ENCODE measurements at places on chromosomes 6 and 20.

- DNase-seq: no peak
Observed at GRCh38 chr6:166929542-166930189, 26.7 kb downstream of the RNASET2 start.

DNA sequence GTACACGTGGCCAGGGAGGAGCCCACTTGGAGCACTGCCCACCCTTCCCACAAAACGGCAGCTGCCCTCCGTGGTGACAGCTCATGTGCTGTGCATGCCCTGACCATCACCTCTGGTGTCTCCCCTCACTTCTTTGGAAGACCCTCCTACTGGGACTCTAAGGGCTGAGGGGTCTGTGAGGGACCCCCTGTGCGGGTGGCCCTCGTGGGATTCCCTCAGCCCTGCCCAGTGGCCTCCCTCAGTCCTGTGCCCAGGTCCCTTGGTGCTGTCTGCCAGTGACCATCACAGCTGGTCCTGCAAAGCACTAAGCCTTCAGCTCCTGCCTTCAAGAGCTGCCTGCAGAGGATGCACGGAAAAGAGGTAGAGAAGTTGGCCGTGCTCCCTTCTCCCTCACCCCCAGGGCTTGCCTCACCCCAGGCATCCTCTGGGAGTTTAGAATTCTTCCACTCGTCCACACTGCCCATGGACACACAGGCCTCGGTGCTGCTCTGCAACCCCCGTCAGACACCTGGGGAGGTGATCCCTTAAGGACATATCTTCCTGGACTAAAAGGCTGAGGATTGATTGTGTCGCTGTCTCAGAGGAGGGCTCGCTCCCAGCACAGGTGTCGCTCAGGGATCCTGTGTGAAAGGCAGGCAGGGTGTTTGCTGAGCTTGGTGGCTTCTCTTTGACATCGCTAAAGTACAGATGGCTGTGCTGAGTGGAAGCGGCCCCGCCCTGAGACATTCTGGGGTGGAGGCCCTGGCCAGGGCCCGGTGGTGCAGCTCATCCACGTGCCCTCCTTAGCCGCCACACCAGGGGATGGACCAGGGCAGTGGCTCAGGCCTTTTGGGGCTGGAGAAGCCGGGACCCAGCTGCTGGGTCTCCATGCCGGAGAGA, 119.5 kb upstream of the FRMD1 start:
- DNase-seq: no peak

GRCh38 chr6:169415179-169415578, 161.5 kb upstream of the THBS2 start:
- DNase-seq: no peak

DNA sequence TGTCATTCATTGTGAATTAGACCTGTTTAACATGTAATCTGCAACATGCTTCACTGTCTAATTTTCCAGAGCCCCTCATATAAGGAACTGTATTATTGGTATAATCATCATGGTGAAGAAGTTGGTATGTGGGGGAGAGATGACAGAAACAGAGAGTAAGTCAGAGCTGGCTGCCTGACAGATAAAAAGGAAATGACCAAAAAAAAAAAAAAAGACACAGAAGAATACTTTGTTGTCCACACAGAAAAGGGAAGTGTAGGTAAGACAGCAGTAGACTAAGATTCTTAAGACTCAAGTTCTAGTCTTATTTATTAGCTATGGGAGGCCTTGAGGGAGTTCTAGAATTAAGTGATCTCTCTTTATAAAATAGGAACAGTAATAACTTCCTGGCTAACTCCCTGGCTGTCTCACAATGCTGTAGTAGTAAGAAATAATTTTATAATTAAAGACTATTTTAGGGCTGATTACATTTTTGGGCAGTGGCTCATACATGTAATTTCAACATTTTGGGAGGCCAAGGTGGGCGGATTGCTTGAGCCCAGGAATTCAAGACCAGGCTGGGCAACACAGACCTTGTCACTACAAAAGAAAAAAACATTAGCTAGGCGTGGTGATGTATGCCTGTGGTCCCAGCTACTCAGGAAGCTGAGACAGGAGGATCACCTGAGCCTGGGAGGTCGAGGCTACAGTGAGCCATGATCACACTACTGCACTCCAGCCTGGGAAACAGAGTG, 102.5 kb downstream of the PRL start:
- no peak for DNase-seq

- DNase-seq: no peak
Observed at GRCh38 chr6:80523010-80523409, 416.5 kb downstream of the BCKDHB start.

- peak; percentile 70 for DNase-seq
Observed at GRCh38 chr20:33211817-33212424, 5.2 kb upstream of the BPIFA3 start.

DNA sequence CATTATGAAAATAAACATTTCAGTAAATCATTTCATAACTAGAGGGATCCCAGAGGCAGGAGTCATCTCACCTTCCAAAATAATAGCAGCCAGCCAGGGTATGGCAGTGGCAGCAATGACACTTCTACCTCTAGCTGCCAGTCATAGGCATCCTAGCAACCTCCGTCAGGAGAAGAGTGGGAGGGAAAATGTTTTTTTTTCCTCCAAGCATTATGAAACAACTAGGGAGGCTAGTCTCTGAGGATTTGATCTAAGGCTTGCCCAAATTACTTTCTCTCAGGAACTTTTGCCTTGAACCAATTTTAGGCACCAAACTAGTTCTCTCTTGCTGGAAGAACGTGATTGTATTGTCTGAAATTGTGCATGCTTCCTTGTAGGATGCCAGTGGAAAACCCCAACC, 208.7 kb upstream of the PREP start:
- DNase-seq: no peak

DNA sequence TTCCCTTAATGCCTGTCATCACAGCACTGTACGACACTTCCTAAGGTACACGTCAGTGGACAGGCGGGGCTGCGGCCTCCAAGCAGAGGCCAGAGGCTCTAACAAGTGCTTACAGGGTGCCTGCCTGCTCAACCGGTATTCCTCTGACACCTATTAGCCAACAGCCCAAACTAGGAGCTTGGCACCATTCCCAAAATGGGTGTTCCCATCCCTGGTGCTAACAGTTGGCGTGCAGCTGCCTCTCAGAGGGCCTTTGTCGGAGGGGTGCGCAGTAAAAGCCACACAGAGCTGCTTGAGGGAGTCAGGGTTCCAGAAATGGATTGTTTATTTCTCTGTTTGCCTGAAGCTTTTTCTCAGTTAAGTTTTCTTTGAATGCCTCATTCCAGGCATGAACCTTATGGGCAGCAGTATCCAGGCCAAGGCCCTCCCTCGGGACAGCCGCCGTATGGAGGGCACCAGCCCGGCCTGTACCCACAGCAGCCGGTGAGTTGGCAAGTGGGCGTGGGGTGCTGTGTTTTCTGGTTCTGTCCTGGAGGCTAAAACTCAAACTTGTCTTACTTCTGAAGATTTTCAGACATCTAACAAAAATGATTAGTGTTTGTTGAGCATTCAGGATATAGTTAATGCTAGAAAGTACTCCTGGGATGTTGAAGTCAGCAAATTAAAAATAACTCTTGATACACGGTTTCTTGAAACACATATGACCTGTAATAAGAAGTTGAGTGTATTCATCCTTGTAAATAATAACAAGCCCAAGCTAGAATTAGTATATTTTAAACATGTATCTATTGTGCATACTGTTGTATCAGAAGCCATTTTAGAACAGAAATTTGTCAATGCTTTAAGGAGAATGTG, 124.7 kb downstream of the TMEM242 start:
- peak; percentile 98 for DNase-seq

DNA sequence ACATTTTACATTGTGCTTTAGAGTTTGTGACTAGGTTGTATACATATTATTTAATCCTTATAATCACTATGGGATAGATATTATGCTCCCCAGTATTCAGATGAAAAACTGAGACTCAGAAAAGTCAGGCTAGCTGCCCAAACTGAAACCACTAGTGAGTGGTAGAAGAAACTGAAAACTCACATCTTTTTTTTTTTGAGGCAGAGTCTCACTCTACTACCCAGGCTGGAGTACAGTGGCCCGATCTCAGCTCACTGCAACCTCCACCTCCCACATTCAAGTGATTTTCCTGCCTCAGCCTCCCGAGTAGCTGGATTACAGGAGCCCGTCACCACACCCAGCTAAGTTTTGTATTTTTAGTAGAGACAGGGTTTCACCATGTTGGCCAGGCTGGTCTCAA, 22.2 kb downstream of the RNF24 start:
- DNase-seq: no peak

- DNase-seq: no peak
Observed at GRCh38 chr6:140960566-140960965, 1172.2 kb upstream of the GJE1 start.

- DNase-seq: no peak
Observed at GRCh38 chr6:28563430-28564095, 37.9 kb downstream of the GPX5 start.

GRCh38 chr6:107107791-107108190, 7.5 kb downstream of the BEND3 start:
- DNase-seq: no peak

DNA sequence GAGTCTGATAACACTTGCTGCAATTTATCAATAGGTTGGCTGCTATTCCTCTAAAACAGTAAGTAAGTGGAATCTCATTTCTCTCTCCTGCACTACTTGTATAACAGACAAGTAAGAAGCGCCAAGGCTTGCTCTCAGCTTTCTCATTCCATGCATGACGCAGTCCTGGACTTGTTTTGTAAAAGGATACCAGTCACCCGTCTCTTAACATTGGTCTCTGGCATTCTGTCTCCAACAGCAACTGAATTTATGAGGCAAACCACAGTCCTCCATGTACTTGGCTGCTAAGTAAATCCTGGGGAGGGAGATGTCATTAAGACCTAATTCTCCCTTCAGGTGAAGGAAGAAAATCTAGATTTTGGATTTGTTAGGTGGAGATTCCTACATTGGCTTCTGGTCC, 115.4 kb downstream of the OPN5 start:
- DNase-seq: no peak

DNA sequence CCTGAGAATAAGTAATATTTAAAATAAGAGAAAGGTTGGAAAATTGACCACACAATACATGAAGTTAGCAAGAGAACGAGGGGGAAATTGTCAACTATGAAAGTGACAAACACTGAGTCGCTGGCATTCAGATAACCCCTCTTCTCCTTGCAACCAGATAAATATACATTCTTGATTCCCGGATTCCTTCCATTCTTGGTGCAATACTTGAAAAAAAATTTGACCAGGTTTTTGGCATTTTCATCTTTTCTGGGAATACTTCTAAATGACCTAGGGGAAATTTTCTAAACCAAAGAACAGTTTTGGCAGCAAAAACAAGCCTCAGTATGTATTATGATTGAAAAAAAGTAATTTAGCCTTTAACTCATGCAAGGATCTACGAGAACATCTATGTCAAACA, 164.0 kb downstream of the PDE7B start:
- DNase-seq: no peak

DNA sequence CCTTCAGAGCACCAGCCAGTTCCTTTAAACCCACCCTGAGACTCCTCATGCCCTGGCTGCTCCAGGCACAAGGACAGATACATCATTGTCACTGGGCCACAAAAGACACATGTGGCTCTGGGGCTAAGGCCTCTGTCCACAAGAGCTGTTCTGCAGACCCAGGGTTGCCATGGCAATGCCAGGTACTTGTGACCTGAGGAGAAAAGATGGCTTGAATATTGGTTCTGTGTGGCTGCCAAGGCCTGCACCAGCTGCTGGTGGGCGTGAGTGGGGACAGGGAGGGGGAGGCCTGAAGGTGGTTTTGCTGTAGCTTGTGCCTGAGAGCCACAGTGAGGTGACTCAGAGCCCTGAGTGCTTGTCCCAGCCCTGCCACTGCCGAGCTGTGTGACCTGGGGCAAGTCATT, 31.8 kb downstream of the SAYSD1 start:
- DNase-seq: peak; percentile 14
